ENCODE measurements at places on chromosomes 7 and 10.

- DNase-seq: no peak
Observed at GRCh38 chr7:11185179-11185815, 211.6 kb downstream of the PHF14 start.

- DNase-seq: no peak
Observed at GRCh38 chr7:140638173-140638791, 2.3 kb downstream of the DENND2A start.

GRCh38 chr10:1942478-1942877, 205.2 kb upstream of the ADARB2 start:
- DNase-seq: no peak

DNA sequence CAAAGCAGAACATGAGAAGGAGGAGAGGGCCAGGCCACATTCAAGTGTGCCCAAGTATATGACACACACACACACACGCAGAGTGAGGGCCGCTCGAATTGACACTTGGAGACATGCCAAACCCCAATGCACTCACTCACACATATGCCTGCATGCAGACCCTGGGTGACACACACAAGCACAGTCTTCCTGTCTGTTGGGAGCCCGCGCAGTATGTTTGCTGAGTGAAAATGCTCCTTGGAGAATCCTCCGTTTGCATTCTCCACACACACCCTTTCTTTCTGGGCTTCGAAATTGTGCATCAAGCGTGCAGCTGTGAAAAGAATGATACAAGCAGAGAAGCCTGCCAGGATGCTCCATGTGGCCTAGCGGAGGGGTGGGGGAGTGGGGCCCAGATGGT, 120.9 kb downstream of the PLXNA4 start:
- DNase-seq: no peak

DNA sequence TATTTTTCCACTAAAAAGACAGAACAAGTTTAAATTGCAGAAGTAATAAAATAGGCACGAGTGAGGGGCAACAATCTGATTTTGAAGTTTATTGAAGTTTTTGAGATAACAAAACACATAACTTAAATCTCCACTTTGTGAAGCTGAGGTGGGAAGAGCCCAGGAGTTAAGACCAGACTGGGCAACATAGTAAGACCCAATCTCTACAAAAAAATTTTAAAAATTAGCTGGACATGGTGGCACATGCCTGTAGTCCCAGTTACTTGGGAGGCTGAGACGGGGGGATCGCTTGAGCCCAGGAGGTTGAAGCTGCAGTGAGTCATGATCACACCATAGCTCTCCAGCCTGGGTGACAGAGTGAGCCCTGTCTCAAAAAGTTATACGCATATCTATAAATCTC, 11.2 kb downstream of the UPF2 start:
- no peak for DNase-seq
